Hair follicle dermal papilla cell (primary cell): ENCODE measurements at places on chromosomes 16 and 17. TPM values are rescaled to one million over a fixed set of nuclear protein-coding genes. Genes with fewer than 3 reads are reported as not detected.

FSCN2 gene
- total RNA-seq = 8.9 and 10.0 TPM in 2 replicates

KRTAP1-5 gene
- 1.5 and 6.0 TPM in 2 replicates for total RNA-seq

STX1B gene
- total RNA-seq = 0.97 and 2.3 TPM in 2 replicates

ATP2A3 gene
- 0.32 and 0.85 TPM in 2 replicates for total RNA-seq

CCDC154 gene
- total RNA-seq = under 0.01 and 0.24 TPM in 2 replicates

ZNF385C gene
- total RNA-seq = not detected in 2 replicates

RIPOR1 gene
- 40.4 and 44.9 TPM in 2 replicates for total RNA-seq

EFNB3 gene
- total RNA-seq = 3.2 and 5.2 TPM in 2 replicates

MYL11 gene
- total RNA-seq = not detected in 2 replicates

HSF5 gene
- under 0.01 TPM in 1 of 2 replicates, not detected in the other for total RNA-seq

FASN gene
- 227 and 302 TPM in 2 replicates for total RNA-seq

EXOC3L1 gene
- not detected in 2 replicates for total RNA-seq

CACNG1 gene
- total RNA-seq = not detected in 2 replicates
